Suprapubic skin (tissue), 4 donors: ENCODE measurements at places on chromosomes 16 and 17. TPM values are rescaled to one million over a fixed set of nuclear protein-coding genes. Genes with fewer than 3 reads are reported as not detected.

DNA sequence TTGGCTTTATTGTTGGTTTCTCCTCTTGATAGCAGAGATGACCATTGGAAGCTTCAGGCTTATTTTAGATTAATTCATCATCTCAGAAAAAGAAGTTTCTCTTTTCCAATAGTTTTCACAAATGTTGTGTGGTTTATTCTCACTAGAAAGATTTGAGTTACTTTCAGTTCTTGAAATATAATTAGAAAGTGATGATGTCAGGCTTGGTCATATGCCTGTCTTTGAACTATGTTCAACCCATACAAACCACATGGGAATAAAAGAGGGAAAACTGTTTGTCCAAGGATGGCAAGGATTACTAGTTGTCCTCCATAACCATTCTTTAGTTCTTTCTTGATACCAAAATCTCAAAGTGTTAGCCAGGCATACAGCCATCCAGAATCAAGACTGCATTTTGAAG lies 3.7 kb upstream of the HS3ST2 start:
- peaks cover 16% of the 10 kb centered on the region for H3K4me1 ChIP-seq
- H3K27me3 ChIP-seq: peaks cover 26% of the 10 kb centered on the region
- no peaks in the 10 kb centered on the region for H3K36me3 ChIP-seq
- no peak overlapping the region for H3K4me3 ChIP-seq
- DNase-seq: no peak
- H3K27ac ChIP-seq: no peak overlapping the region

GRCh38 chr17:13600475-13601321 lies 1.0 kb downstream of the HS3ST3A1 start:
- H3K27me3 ChIP-seq: peaks cover 59% of the 10 kb centered on the region
- H3K27ac ChIP-seq: no peak overlapping the region
- H3K4me3 ChIP-seq: peak overlapping the region; percentile 56
- DNase-seq: no peak
- H3K36me3 ChIP-seq: no peaks in the 10 kb centered on the region
- H3K4me1 ChIP-seq: peaks cover 25% of the 10 kb centered on the region

GRCh38 chr16:63289834-63290460 lies 1253.7 kb upstream of the CDH8 start:
- no peak overlapping the region for H3K27ac ChIP-seq
- no peaks in the 10 kb centered on the region for H3K36me3 ChIP-seq
- H3K4me3 ChIP-seq: no peak overlapping the region
- no peaks in the 10 kb centered on the region for H3K27me3 ChIP-seq

DNA sequence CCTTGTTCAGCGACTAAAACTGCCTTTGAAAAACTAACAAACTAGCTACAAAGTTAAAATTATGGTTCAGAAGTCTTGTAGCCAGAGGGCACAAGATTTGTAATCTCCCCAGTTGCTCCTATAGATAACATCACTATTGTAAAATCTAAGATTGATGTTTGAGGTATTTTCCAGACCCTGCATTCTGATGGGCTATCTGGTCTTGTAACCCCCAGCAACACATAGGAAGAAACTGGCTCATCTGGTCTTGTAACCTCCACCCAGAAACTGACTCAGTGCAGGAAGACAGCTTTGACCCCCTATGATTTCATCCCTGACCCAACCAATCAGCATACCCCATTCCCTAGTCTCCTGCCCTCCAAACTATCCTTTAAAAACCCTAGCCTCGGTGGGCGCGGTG lies 12.3 kb upstream of the CHCT1 start:
- no peak overlapping the region for H3K4me3 ChIP-seq
- no peaks in the 10 kb centered on the region for H3K27me3 ChIP-seq
- no peaks in the 10 kb centered on the region for H3K36me3 ChIP-seq
- peaks cover 8% of the 10 kb centered on the region for H3K4me1 ChIP-seq

DNA sequence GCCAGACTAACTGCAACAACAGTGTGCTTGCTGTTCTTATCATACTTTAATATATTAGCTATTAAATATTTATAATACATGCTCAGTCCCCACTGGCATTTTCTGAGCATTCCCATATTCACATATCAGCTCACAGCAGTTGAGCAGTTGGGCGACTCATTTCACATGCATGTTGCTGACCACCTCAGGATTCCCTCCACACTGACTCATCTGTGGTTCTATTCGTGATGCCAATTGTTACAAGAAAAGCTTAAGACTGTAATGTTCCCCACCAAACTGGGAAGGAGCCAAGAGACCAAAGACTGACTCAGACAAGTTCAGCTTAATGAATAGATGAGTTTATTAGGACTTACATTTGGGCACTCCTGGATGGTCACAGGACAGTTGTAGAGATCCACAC lies 100.3 kb upstream of the KIF2B start:
- DNase-seq: no peak
- no peak overlapping the region for H3K4me3 ChIP-seq
- H3K27ac ChIP-seq: no peak overlapping the region
- H3K27me3 ChIP-seq: no peaks in the 10 kb centered on the region

DNA sequence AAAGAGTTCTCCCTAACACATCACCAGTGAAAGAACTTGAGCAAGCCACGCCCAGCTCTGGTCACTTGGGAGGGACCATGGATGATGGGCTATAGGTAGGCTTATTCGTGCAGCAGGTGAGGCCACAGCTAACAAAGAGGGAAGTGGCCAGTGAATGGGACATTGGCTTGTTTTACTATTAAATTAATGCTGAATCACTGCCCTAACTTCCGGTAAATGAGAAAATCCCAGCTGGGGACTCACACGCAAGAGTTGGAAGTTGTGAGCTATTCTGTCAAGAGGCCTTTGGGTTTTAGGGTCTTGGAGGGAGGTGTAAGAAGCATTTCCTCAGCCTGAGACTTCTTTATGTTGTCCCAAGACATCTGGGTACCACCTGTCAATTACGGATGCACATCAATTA lies 315.3 kb downstream of the XYLT1 start:
- H3K27me3 ChIP-seq: no peaks in the 10 kb centered on the region
- no peak for DNase-seq
- H3K27ac ChIP-seq: no peak overlapping the region
- no peak overlapping the region for H3K4me3 ChIP-seq
- no peaks in the 10 kb centered on the region for H3K4me1 ChIP-seq

GRCh38 chr17:28317099-28317965 lies 1.7 kb upstream of the TMEM97 start:
- DNase-seq: no peak
- no peaks in the 10 kb centered on the region for H3K27me3 ChIP-seq
- H3K27ac ChIP-seq: no peak overlapping the region
- no peak overlapping the region for H3K4me3 ChIP-seq

DNA sequence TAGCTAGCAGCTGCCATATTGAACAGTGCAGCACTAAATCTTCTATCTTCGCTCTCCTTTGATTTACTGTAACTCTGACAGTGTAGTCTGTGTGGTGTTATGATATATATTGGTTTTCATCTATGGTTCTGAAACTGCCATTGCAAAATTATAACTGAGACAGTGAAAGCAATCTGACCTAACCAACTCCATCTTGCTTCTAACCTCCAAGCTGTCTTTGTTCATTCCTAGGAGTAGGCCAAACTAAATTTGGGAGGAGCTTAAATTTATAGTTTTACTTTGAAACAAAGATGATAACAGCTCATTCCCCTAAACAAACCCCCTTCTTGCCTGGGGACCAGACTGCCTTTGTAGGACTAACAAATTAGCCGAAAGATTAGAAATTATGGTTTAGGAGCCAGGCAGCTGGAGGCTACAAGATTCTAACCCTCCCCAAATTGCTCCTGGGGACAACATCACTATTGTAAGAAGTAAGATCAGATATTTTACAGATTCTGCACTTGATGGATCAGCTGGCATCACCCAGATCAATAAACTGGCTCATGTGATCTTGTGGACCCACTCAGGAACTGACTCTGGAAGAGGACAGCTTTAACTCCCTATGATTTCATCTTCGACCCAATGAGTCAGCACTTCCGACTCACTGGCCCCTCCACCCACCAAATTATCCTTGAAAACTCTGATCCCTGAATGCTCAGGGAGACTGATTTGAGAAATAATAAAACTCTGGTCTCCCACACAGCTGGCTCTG lies 47.0 kb upstream of the FBXO47 start:
- peaks cover 16% of the 10 kb centered on the region for H3K4me1 ChIP-seq
- H3K27me3 ChIP-seq: no peaks in the 10 kb centered on the region
- no peak overlapping the region for H3K4me3 ChIP-seq
- H3K27ac ChIP-seq: peak overlapping the region; percentile 42
- no peaks in the 10 kb centered on the region for H3K36me3 ChIP-seq
- no peak for DNase-seq

C1QL1 gene
- total RNA-seq: not detected

CIBAR2 gene
- total RNA-seq: not detected

KRT9 gene
- 0.83 TPM for total RNA-seq

HS3ST3A1 gene
- total RNA-seq: 3.5 TPM

GLYR1 gene
- total RNA-seq: 49.8 TPM

ZSCAN10 gene
- not detected for total RNA-seq

KCNG4 gene
- total RNA-seq: not detected
